Naive B cell (primary cell): ENCODE measurements at places on chromosomes 12 and 14. TPM values are rescaled to one million over a fixed set of nuclear protein-coding genes. Genes with fewer than 3 reads are reported as not detected.

Gene LRIG3
- not detected for polyA plus RNA-seq

Gene TAS2R30
- not detected for polyA plus RNA-seq

DNA sequence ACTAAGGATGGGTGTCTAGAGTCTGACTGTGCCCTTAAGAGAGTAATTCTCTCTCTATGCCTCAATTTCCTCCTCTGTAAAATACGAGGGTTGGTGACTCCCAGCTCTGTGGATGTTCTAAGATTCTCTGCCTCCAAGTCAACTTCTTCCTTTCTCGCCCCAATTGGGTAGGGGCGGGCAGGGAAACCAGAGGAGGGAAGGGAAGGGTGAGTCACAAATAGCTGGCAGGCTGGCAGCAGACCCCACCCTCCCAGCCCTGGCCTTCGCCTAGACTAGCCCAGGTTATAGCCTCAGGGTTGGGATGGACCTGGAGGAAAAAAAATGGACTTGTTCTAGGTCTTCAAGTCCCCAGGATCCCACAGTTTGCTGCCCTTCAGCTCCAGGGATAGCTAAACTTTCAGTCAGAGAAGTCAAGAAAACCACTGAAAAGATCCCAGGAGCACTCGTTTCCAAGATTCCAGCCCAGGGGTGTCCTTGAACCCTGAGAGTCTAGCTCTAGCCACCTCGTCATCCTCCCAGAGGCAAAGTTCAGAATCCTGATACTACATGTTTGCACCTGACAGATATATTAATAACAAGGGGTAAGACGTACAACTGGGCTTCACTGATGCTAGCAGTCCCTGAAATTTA, 2.3 kb downstream of the DGKA start:
- no peak for DNase-seq

GRCh38 chr14:83548061-83548839, 1981.7 kb upstream of the FLRT2 start:
- DNase-seq: no peak
